Nephron progenitor cell (in vitro differentiated cells): ENCODE measurements at places on chromosomes 2 and 18.

- no peak for DNase-seq
Observed at GRCh38 chr2:4979111-4979510, 713.1 kb upstream of the SOX11 start.

DNA sequence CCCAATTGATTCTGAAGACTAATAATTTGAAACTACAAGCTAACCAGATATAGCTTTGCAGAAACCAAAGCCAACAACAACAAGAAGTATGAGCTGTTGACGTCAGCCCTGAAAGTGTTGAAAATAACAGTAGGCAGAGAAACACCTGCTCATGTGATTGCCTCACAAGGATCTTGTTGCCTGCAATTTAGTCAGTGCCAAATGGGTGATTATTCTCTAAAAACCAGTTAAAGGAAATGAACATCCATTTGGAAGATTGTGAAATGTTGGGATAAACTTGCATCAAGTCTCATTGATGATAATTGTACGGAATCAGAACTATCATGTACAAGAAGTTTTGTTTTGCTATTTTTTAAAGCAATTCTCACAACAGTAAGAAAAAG lies 2.8 kb downstream of the CYTIP start:
- DNase-seq: no peak

DNA sequence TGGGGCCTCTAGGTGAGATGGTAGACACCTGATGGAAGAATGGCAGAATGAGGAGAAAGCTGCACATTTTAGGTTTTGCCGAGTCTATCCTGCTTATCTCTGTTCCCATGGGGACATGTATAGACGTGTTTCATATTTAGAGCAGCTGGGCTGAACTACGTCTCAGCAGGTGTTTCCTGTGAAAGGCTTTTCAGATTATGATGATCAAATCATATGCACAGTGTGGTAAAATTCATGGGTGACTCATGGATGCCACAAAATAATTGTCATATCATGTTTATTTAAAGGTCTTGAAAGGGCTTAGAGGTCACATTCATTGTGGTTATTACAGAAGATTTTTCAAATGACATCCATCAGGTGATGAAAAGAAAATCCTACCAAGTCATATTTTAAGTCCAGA lies 90.5 kb downstream of the ICOS start:
- DNase-seq: no peak

- no peak for DNase-seq
Observed at GRCh38 chr18:76374330-76375281, 120.4 kb downstream of the ZNF516 start.

DNA sequence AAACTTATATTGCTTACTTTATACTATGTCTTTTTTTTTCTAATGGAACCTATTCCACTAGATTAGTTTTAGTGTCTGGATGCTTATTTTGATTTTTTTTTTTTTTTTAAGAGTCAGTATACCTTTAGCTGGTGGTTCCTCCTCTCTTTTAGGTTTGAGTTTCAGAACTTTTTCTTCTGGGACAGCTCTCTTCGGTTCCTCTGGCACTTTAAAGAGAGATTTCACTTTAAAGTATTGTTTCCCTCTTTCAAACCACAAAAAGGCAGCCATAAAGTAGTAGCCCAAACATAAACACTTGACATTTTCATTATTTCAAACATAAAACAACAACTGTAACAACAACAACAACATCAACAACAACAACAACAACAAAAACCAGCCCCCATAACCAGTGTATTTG lies 123.3 kb downstream of the TTN start:
- no peak for DNase-seq

DNA sequence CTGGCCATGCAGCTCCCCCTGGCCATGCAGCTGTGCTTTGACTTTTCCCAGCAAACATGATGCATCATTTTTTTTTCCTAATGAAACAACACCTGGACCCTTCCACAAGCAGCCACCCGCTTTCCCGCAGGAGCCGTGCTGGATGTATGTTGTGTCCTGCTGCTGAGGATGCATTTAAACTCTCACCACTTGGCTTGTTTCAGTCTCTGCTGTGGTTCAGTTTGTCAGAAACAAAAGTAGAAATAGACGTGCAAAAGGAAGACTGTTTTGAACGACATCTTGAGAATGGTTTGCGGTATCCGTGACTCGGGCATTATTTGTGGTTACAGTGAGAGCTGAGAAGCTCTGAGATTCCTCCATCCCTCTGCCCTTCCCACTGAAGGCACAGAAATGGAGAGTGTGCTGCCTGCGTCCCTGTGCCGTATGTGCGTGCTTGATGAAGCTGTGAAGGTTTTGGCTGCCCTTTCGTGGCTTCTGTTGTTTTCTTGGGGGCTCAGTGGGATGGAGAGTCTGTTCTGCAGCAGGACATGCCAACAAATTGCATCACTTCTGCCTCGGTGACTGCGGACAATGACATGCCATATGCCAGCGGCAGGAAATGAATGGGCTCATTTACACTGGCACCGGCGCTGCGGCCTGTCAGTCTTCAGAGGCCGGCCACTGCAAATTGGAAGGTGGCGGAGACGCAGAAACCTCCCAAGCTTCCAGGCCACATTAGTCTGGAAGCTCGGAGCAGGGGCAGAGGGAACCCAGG lies 417.7 kb upstream of the SALL3 start:
- DNase-seq: no peak
